Stimulated activated CD8-positive, alpha-beta memory T cell treated with anti-CD3 and anti-CD28 coated beads, Interleukin-7, amount 100 ng/mL, for 4 hours (primary cell): ENCODE measurements at places on chromosomes 2 and 18.

- DNase-seq, result no peak
Observed at GRCh38 chr18:12085786-12086185, 7.9 kb upstream of the ANKRD62 start.

- DNase-seq, result no peak
Observed at GRCh38 chr18:70385474-70385873, 96.6 kb downstream of the SOCS6 start.

DNA sequence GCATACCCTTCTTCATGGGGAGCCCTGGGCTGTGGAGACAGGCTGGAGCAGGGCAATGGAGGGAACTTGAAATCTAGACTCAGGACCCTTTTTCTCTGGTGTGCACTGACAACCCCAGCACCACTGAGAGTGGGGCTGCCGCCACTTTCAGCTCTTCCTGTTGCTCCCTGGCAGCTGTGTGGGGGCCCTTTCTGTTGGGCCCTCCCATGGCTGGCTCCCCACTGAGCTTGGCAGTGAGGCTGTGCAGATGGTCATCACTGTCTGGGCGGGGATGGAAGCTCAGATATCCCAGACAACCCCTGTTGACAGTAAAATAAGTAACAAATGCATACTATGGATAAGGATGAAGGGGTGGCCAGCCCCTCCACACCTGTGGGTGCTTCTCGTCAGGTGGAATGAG, 6.7 kb downstream of the MYO7B start:
- no peak for DNase-seq

DNA sequence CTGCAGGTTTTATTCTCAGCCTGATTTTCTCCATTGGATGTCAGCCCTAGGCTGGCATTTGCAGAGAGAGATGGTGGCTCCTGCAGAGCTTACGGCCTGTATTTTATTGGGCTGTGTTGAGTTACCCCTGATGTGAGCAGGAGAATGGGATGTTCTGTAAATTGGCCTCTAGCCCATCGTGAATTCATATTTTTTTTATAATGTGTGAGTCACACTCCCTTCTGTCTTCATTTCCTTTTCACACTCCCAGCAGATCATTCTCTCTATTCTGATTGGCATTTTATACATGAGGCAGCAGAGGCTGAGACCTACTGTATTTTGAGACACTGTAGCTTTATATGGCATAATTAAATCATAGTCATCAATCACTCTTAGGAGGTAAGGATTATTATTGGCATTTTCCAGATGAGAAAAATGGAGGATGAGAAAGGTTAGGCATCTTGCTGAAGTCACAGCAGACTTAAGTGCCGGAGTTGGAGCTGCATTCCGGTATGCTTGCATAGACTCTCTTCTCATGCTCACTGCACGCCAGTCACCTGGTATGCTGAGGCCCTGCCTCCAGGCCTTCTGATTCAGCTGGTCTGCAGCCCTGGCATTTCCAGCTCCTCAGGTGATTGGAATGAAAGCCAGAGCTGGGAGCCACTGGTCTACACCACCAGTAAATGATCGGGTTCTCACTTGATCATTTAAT, 142.4 kb downstream of the NEDD4L start:
- DNase-seq, result no peak

DNA sequence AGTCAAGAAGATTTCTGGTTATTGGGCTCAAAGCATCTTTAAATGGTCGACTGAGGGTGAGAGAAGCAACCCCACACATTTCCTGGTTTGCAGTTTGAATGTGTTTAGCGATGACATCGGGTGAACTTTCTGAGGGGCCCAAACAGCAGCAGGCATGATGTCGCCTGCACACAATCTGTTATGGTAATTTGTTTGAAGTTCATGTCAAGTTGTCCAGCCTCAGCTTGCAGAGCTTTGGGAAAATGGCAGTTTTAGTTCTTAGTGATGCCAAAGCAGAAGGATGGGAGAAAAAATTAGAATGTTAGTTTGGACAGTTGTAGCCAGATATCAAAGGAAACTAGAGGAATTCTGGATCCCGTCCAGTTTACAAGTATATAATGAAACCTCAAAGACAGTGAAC, 284.6 kb downstream of the MBD5 start:
- DNase-seq, result no peak

DNA sequence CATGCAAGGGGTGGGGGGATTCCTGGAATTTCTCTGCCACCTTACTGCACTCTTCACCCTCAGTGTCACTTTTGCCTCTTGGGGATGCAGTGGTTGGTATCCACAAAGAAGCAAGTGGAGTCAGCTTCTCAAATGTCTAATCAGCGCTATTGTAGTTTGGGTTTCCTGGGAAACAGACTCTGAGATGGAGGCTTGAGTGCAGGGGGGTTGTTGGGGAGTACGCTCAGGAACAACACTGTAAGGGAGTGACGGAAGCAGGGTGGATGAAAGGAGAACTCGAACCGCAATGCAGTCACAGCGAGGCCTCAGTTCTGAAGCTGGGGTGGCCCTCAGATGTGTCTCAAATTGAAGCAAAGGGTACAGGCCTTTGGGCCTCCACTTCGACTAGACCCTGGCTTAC, 73.6 kb upstream of the EPC2 start:
- DNase-seq, result no peak

- no peak for DNase-seq
Observed at GRCh38 chr2:120486441-120486840, 140.5 kb downstream of the INHBB start.

DNA sequence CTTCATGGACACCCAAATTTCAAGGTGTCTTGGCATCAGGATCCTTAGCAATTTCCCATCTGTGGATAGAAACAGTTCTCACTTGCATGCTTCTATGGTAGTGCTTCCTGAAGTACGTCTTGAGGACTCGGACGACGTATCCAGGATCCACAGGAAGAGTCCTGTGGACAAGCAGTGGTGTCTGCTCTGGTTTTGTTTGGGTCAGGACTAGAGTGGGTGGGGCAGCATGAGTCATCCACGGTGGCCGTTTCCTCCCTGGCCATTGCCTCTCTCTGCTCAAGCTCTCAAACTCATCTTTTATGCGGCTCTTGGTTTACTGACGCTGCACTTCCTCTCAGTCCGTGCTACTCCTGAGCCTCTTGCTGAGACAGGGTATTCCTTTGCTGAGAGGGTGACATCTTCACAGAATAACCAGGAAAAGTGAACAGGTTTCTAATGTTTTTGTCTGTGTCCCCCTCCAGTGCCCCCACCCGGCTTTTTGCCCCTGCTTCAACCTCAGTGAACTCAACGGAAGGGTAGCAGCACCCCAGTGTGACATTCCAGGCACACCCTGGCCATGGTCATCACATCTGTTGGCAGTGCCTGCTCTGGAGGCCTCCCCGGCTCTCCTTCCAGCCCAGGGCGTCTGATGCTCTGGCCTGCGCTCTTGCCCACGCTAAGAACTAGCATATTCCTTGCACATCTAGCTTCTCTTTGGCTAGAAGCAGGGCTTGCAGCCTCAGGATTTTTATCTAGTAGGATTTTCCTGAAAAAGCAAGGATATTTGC, 62.2 kb downstream of the ARMC9 start:
- DNase-seq, result no peak

DNA sequence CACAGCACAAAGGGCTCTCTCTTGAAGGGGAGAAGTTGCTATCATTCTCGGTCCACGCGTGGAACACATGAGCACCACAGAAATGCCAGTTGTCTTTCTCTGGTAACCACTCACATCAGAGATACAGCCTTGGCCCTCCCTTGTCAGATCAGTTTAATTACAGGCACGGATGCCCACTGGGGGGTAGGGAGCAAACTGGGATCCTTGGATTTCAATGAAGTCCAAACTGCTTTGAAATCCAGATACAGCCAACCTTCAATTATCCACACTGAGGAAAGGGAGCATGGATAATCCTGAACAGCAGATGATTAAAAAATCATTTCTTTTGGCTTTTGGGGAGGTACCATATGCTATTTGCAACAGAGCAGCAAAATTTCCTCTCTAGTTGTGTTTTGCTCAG, 63.7 kb upstream of the DAPL1 start:
- DNase-seq, result no peak

DNA sequence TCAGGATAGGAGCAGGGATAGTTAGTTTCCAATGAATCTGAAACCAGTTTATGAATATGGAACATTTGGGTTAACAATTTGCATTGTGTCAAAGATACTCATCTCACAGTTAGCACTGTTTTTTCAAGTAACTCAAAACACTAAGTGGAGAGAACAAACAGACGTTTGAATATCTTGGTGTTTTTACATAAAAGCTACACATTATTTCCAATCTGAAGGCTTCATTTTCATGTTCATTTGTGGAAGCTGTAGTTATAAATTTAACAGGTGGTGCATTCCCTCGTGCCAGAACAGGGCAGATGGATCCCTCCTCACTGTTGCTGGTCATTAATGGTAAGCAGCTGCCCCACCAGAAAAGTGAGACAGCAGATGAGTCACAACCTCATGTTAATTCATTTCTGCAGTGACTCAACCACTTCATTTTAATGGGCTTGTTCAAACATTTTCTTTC, 286.9 kb downstream of the TMX3 start:
- DNase-seq, result no peak

- no peak for DNase-seq
Observed at GRCh38 chr2:45085487-45085886, 76.2 kb upstream of the SIX2 start.

DNA sequence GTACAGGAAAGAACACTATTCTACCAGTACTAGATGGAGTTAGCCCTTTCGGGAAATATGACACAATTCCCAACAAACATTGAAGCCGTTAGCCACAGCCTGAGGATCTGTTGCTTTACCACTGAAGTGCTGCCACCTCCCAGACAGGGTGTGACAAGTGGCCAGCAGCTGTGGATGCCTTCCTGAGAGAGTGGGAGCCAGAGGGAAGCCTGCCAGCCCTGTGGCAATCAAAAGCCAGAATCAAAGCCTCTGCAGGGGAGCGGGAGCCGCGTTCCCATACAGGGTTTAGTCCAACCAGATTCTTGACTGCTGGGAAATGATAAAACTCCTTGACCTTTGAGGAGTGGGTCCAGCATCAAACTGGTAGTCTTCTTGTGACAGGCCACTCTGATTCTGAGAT, 38.0 kb downstream of the SLC4A1AP start:
- DNase-seq, result no peak

- DNase-seq, result no peak
Observed at GRCh38 chr2:140589273-140589672, 1541.5 kb downstream of the LRP1B start.

GRCh38 chr2:162768656-162769055, 69.9 kb downstream of the KCNH7 start:
- DNase-seq, result no peak

DNA sequence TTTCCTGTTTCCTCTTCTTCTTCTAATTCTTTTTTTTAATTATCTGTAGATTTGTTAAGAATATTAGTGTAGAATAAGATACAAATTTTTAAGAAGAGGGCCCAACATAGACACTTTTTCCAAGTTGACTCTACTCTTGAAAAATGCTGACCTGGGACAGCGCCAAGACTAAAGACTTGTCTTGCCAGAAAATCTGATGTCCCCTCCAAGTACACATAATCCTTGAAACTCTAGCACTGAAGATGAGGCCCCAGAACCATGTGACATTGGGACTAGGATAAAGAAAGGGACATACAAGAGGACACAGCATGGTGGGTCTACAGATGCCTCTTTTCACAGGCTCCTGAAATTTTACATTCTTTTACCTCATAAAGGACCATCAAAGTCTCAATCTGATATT, 271.6 kb upstream of the SESTD1 start:
- DNase-seq, result no peak

DNA sequence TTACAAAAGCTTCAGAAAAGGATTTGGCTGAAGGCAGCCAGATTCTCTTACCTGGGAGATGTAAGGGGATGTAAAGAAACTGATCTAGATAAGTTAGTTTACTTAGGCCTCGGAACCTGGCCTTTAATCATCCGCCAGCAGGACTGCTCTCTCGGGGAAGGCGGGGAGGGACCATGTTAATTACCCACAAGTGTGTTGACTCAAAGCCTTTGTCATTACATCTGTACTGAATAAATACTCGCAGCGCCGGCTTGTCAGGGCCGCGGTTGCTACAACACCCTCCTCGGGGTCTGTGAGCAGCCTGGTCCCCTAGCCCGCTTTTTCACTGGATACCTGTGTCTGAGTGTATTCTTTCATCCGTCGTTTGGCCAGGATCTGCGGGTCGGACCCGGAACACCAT, 6.7 kb downstream of the CHMP3 start:
- no peak for DNase-seq

DNA sequence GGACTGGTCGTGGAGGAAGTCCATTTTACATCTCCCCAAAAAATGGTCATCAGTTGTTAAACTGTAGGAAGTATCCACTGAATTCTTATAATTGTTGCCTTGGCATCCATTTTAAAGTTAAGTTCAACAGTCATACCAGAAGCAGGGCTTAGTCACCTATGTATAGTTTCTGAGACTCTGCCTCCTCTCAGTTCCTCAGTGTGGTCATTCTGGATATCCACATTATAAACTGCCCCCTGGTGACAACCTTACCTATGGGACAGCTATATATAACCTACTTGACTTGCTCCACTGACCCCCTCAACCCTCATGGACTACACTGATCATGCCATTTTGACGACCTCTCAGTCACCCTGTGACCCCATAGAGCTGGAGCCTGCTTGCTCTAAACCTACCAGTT, 617.0 kb downstream of the LRP1B start:
- no peak for DNase-seq

- no peak for DNase-seq
Observed at GRCh38 chr2:198376677-198377076, 572.3 kb downstream of the PLCL1 start.
